Left ventricle myocardium superior (tissue), 1 donor: ENCODE measurements at places on chromosomes 3 and 15. TPM values are rescaled to one million over a fixed set of nuclear protein-coding genes. Genes with fewer than 3 reads are reported as not detected.

Gene SIDT1
- 0.47 TPM for total RNA-seq

Gene ERICH6
- total RNA-seq = not detected

Gene PARP15
- total RNA-seq = 0.52 TPM

Gene WNT7A
- not detected for total RNA-seq

Gene SERPINI2
- total RNA-seq = not detected

- DNase-seq = peak; percentile 24
Observed at GRCh38 chr15:68348081-68348480, 70.5 kb downstream of the FEM1B start.

DNA sequence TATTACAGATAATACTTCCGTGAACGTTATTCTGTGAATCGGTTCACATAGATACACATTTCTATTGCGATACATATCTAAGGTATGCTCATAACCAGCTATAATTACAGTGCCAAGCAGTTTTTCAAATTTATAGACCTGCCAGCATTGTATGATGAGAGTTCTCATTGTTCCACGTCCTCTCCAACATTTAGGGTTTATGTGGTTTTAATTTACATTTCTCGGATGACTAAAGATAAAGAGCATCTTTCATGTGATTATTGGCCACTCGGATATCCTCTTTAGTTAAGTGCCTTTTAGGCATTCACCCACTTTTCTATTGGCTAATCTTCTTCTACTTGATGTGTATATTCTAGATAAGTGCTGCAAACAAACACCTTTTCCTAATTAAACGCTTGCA is 134.7 kb upstream of the CCDC54 start:
- no peak for DNase-seq

GRCh38 chr15:78316283-78317083 is 17.1 kb upstream of the SKIC8 start:
- no peak for DNase-seq

GRCh38 chr3:149327156-149327555 is 6.3 kb downstream of the TM4SF18 start:
- no peak for DNase-seq

DNA sequence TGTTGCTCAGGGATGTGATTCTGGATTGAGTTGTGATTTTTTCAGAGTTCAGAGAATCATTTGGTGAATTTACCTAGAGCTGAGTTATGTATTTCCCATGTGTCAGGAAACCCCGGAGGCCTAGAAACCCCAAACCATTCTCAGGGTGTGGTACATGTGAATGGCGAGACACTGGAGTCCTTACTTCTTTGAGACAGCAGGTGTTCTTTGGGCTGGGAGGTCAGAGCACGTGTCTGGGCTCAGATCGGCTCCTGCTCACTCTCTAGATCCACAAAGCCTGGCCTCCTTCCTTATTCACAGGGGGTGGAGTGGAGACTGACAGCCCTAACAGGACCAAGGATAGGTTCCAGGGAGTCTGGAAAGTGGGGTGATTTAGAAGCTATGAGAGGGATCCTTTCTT is 145.8 kb downstream of the CHDH start:
- no peak for DNase-seq

DNA sequence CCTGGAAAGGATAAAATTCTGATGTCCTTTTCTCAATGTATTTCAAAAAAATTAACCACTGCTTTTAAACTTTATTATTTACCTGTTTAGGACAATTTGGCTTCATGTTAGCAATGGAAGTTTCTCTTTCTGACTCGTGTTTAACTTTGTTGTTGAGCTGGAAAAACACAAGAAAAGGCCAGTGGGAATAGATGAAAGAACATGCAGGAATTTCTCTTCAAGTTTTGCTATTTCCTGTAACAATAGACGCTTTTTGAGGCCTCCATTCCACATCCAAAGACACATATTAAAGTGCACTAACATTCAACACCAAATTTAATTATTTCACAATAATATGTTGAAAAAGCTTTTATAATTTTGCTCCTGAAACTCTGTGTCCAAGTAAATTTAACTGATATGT is 9.7 kb downstream of the RBMS3 start:
- DNase-seq = no peak

DNA sequence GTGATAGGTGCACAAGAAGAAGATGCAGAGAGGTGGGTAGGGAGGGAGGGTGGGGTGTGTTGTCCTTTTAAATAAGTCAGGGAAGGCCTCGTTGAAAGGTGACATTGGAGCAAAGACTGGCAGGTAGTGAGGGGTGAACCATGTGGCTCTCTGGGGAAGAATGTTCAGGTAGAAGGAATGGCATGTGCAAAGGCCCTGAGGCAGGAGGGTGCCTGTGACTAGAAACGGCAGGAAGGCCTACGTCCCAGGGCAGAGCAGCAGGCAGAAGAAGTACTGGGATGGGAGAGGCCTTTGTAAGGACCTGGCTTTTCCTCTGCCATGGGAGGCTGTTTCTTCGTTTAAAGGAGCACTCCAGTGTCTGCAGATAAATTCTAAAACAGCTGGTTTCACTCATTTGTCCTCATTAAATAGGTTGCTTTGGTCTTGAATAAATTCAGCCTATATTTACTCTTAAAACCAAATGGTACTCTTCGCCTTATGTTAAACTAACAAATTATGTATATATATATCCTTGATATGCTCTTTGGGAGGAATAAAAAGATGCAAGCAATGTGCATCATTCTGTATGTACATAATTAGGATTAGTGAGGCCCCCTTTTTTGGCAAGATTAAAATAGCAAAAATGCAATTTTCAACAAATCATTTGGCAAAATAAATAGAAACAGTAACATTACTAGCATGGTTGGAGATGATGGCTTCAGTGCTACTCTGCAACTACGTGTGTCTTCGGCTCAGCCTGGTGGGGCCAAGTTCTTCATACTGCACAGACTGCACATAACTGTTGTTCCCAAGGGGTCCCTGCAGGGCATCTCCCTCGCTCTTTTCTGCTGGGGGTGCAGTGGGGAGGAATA is 151.4 kb downstream of the KLF13 start:
- no peak for DNase-seq

DNA sequence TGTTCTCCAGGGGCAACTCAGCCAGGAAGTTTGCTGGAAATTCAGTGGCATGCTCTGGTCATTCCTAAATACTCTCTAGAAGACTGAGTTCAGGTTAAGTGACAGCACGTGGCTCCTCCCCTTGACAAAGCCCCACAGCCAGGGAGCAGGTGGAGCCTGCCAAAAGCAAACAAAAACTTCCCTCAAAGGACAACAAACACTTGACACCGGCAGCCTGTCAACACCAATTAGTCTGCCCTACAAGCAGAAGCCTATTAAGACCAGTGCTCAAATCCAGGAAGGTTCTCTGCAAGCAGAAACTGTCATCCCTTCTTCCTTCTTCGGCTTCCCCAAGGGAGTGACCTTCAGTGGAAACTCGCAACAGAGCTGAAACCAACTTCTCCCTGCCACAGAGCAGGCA is 5.0 kb downstream of the MEX3B start:
- peak; percentile 42 for DNase-seq

- DNase-seq = no peak
Observed at GRCh38 chr3:4634894-4635293, 141.7 kb downstream of the ITPR1 start.

DNA sequence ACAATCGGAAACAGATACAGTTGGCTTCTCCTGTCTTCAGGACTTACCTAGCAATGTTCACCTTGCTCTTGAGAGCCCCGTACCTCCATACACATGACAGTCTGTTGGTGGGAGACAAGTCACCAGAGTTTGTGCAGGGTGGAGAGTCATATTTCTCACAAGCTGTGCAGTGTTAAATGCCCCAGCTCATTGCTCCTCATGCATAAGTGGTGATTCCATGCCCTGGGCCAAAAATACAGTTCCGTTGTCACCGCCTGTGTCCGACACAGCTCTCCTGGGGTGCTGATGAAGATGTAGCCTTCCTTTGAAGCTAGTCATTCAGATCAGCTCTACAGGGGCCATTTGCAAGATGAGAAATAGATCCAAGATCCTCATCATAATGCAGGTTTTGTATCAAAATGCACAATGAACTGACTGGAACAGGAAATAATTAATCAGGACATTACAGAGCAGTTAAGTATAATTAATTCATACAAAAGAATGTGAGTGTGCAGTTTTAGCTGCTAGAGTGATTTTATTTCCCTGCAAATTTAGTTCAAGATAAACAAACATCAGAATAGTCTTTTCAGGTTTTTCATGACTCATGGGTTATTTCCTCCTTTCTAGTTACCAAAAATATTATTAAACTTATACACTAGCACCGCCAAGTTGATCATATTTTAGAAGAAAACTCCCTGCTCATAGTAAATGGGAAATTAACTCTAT is 66.5 kb downstream of the CD47 start:
- no peak for DNase-seq

GRCh38 chr15:59830873-59831272 is 141.8 kb upstream of the BNIP2 start:
- DNase-seq = no peak

GRCh38 chr3:5181469-5182141 is 5.9 kb upstream of the EDEM1 start:
- no peak for DNase-seq

GRCh38 chr3:189340680-189341460 is 169.1 kb downstream of the TPRG1 start:
- no peak for DNase-seq

DNA sequence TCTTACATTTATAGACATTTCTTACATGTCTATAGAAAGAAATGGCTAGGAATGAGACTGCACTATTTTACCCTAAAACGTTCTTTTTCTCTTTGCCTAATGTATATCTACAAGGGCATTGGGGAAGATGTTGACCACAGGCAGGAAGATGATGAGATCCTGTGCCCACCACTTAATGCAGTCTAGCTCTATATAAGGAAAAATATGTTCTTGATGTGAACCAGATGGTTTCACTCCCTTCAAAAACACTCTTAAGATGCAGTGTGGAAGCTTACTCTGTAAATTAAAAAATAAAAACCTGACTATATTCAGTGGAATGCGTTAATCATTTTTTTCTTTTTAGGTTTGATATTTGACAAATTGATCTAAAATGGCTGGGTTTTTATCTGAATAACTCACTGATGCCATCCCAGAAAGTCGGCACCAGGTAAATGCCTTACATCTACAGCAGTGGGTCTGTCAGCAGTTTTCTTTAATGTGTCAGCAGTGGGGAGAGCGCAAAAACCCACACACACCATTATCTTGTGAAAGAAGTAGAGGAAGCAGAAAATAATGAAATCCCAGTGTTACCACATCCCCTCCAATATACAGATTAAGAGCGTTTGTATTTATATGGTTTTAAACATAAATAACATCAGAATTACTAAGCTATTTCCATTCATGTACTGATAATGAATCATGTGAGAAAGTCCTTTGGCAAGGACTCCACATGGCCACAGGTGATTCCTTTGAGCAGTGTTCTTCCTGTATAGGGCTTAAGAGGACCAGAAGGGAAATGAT is 10.1 kb downstream of the AGTR1 start:
- no peak for DNase-seq

- no peak for DNase-seq
Observed at GRCh38 chr15:92118162-92118935, 264.8 kb downstream of the SLCO3A1 start.
